ENCODE measurements at places on chromosomes 7 and 10.

GRCh38 chr7:17105701-17106100, 192.8 kb upstream of the AHR start:
- DNase-seq, result no peak

- no peak for DNase-seq
Observed at GRCh38 chr7:70489813-70490212, 642.1 kb upstream of the GALNT17 start.

DNA sequence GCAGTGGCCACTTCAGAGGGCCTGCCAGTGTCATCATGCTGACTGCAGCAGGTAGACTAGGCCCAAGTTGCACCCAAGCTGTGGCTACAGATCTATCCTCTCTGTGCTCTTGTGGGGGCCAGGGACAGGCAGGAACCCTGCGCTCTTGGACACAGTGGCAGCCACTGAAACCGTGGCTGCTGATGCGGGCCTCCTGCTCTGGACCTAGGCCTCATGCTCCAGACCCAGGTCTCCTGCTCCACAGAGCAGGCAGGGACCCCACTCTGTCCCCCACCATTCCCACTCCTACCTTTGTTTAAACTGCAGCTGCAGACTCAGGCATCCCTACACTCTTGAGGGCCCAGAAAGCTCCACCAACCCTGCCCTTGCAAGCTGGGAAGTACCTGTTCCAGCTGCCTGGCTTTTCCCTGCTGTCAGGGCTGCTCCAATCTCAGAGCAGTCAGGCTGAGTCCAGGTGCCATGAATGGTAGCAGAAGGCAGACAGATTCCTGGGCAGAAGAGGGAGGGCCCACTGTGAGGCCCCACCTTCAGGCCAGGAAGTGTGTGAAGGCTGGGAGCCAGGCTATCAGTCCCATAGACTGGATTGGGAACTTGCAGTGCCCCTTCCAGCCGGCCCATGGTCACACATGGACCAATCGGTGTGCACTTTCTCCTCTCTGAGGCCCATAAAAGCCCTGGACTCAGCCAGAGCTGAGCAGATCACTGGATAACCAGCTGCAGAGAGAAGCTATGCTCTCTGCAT, 634.0 kb upstream of the SEMA3D start:
- DNase-seq, result no peak

DNA sequence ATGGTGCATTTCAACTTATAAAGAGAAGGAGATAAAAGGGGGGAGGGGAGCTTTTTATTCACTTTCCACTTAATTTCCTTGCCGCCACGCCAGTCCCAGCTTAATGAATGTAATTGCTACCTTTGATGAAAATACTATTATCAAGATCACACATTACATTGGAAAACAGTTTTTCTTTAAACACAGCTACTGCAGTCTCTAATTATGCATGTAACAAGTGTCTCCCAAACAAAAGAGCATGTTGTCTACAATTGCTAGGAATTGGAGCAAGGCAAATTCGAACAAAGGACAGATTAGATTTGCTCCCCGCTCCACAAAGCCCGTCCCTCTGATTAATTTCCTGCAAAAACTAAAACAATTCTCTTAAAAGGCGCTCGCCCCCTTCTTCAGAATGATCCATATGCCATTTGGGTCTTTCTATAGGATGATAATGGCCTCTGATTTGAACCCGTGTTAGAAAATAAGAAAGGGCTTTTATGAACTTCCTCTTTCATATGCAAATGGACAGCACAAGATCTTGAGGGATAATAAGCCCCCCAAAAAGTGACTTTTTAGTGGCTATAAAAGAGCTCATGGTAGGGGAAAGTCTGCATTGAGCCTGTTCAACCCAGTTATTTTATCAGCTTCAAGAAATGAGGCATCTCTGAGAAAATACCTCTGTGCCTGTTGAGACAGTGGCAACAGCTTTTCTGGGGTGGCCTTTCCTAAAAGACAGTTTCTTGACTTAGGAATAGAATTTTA, 60.6 kb downstream of the ACADSB start:
- DNase-seq, result peak; percentile 40

DNA sequence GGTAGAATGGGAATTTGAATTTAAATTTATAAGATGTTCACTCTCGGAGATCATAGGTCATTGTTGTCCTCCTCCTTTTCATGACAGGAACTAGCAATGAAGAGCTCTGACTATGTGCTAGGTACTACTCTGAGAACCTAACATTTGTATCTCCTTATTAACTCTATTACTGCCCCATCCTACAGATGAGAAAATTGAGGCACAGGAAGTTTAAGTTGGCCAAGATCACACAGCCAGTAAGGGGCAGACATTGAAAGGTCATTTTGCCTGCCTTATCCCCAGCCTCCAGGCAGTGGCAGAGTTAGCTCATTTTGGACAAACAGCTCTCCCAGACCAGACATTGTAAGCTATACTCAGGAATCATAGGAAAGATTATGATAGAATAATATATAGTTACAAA, 6.0 kb downstream of the SRGN start:
- no peak for DNase-seq

- no peak for DNase-seq
Observed at GRCh38 chr7:23098460-23098859, 7.1 kb upstream of the KLHL7 start.

DNA sequence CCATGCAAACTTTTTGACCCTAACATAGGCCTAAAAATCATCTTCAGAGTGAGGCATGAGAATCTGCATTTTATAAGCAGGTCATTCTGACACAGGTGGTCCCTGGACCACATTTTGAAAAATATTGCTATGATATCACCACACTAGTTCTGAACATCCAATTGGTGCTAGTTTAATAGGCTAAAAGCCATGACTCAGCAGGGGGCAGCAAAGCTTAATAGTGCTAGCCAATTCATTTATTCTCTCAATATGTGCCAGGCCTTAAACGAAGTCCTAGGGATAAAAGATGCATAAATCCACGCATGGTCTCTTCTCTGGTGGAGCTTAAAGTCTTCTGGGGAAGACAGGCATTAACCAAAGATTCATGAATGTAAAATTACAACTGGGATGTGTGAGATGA, 10.2 kb upstream of the SLC25A28 start:
- DNase-seq, result no peak

DNA sequence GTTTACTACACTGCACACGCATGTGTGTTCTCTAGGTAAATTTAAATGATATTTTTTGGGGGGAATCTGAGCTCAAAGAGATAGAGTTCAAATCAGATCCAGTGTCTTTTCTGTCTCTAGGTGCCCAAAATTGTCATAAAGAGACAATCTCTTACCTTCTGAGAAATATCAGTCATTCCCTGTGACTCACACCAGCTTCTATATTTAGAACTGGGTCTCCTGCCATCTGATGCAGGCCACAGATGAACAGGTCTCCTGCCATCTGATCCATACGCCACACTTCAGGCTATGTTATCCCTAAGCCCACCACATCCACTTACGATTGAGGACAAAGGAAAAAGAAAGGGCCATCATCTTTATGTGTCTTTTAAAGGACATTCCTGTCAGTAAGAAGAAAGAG, 136.3 kb upstream of the LAMB4 start:
- DNase-seq, result no peak

DNA sequence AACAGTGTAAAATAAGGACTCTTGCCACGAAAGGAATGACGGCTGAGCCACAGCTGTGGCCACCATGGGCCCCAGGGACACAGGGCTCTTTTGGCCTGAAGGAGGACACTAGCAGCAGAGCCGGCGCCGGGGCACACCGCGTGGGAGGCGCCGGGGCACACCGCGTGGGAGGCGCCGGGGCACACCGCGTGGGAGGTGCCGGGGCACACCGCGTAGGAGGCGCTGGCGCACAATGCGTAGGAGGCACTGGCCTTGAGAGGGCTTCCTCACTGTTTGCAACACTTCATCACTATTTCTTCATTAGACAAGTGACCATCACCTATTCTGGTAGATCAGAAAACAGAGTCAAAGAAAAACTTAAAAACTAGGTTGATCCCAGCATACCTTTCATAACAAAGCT, 23.4 kb downstream of the ESYT2 start:
- DNase-seq, result no peak

- DNase-seq, result peak; percentile 55
Observed at GRCh38 chr7:27165996-27166530, 726 bp upstream of the HOXA9 start.

- DNase-seq, result peak; percentile 17
Observed at GRCh38 chr10:1476455-1476803, 260.9 kb downstream of the ADARB2 start.

DNA sequence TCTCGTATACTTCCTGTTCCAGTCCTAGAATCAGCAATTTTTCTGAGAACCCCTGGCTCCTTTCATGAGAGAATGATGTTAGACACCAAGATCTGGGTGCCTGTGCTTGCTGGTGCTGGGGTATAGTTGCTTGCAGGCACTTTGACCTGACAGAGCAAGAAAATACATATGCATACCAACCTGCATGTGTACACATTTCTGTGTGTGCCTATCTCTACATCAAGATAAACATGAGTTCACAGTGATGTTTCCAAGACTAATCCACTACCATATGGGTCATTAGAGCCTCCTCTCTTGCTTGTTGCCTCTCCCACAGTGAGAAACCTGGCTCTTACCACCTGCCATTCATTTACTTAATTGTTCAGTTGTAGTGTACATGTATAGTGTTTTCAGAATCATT, 229.1 kb upstream of the IGFBP3 start:
- DNase-seq, result no peak

DNA sequence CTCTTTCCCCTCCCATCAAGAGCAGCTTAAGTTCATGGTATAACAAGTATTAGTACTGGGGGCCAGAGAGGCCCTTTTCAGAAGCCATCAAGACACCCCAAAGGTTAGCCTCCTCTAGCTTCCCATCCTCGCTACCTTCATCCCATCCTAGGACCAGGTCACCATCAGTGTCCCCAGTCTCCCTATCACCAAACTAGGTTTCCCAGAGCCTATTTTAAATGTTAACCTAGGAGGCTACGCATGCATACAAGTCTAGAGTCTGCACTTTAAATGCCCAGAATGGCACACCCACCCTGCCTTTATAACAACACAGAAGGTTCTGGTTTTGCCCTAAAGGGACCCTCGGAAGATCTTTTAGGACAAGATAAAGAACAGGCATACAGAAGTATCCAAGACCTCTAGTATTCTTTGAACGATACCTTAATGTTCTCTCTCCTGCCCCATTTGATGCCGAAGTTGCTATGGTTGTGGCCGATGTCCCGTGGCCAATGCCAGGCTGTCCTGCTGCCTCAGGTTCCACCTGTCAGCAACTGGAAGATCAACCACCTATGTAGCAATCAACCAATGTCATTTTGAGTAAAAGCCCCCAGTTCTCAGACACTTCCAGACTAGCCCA, 2.2 kb downstream of the GPRIN2 start:
- DNase-seq, result no peak

DNA sequence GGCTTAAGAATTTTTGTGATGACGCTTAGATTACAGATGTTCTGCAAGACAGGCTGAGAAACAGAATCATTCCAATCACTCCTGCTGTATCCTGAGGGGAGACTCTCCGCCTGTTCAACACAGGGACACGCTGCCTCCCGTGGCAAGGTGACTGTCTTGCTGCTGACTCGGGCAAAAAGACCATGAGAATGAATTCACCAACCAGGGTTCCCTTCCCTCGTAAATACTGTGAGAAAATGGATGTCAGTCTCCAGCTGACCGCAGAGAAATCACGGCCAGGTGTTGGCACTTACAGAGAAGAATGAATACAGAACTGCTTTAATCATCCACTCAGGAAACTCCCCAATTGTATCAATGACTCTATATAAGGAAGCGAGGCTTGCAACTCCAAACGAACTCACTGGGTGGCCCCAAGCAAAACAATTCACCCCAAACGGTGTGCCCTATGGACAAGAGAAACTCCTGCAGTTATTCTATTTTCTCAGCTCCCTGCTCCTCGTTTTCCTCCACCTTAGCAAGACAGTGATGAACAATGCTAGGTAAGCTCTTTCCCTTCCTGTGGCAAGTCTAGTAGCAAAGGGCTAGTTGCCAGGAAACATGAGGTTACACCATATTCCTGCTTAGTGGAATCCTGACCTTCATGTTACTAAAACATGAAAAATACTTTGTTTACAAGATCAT, 22.8 kb downstream of the GNA12 start:
- DNase-seq, result peak; percentile 27

DNA sequence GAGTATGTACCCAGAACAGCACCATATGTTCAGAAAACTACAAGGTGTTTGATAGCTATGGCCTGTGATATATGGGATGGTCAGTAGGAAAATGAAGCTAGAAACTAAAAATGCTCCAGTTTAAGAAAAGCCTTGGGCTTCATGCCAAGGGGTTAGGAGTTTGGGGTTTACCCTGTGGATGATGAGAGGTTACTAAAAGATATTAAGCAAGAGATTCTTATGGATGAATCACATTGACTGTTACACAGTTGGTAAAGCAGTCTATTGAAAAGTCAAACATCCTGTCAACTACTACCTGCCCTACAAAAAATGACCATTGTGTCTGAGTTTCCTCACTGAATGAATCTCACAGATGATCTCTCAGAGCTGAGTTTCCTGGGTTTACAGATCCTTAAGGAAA, 166.2 kb upstream of the INHBA start:
- DNase-seq, result no peak

DNA sequence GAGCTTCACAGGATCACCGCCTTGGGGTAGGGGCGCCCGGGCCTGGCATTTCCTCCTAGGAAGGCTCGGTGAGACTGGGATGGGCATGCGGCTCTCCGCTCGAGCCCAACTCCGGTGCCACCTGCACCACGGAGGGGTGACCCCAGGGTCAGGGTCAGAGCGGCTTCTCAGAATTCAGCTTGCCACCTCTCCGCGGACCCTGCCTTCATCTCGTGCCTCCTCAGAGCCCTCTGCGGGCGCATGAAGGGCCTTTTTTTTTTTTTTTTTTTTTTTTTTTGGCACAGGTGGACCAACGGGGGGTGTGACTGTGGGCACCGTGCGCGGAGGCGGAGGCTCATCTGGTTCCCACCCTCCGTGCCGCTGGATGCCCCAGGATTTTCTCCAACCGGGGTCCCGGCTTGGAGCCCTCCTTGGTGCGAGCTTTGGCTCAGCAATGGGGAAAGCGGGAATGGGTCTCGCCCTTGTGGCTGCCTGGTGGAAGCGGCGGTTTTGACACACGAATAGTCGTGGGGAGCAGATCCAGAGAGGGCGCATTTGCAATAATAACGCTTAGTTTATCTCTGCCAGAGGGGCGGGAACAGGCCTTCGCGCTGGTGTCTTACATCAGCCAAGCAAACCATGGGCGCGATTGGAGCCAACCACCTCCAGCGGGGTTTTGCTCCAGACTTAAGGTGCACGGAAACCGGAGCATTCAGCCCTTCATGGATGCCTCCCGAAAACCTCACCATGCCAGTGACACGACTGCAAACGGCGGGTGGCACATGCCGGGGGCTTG, 5.0 kb upstream of the TNRC18 start:
- peak; percentile 77 for DNase-seq

DNA sequence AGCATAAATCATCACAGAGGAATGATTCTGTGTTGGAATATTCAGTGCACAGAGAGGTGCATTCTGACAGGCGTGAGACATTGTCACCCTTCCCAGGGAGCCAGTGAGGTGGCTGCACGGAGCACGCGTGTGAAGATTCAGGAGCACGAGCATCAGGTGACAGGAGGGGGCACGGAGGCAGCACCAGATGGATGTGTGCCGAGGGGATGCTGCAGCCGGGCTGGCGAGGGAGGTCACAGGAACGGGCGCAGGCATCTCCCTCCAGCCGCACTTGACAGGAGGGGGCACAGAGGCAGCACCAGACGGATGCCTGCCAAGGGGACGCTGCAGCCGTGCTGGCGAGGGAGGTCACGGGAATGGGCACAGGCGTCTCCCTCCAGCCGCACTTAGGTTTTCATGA, 66.5 kb downstream of the DIP2C start:
- no peak for DNase-seq
